AG09309 (cell line): ENCODE measurements at places on chromosomes 3 and 15.
A peak's percentile ranks its signal among the peaks of the same experiment; 100 is the strongest.

GRCh38 chr3:81744366-81744765, 17.1 kb downstream of the GBE1 start:
- peak; percentile 95 for DNase-seq

- no peak for DNase-seq
Observed at GRCh38 chr3:169865176-169865767, 4.5 kb downstream of the LRRC31 start.

- peak; percentile 33 for DNase-seq
Observed at GRCh38 chr3:66336333-66336766, 115.5 kb downstream of the SLC25A26 start.

DNA sequence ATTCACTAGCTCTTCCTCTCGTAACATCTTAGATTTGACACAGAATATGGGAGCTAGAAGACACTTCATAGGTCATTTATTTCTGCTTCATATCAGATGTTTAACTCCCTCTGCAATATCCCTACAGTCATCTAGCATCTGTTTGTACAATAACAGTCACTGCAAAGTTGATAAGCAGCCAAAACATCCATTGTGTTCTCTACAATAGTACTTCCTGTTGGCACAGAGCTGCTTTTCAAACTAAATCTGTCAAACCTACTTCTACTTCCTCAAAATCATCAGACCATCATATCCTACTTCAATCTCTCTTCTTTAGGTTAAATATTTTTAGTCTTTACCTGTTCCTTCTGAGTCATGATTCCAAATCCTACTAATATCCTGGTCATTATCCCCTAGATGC, 233.2 kb downstream of the FGF12 start:
- no peak for DNase-seq

GRCh38 chr3:128383316-128384235, 83.1 kb downstream of the DNAJB8 start:
- no peak for DNase-seq

DNA sequence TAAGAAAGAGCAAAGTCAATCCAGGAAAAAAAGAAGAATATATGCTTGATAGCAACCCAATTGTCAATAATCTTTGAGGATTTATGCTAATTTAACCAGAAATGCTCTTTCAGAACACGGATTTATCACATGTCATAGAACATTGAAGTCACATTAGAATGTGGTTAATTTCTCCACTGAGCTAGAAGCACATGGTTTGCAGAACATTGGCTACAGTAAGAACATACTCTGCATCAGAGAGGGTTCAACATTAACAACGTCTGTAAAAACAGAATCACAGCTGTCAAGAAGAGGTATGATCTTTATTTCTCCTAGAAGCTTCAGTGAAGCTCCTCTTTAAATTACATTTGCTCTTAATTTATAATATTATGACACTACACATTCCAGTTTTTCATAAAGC, 619.7 kb upstream of the AGTR1 start:
- DNase-seq = no peak

- no peak for DNase-seq
Observed at GRCh38 chr15:69929905-69930630, 167.6 kb downstream of the TLE3 start.

DNA sequence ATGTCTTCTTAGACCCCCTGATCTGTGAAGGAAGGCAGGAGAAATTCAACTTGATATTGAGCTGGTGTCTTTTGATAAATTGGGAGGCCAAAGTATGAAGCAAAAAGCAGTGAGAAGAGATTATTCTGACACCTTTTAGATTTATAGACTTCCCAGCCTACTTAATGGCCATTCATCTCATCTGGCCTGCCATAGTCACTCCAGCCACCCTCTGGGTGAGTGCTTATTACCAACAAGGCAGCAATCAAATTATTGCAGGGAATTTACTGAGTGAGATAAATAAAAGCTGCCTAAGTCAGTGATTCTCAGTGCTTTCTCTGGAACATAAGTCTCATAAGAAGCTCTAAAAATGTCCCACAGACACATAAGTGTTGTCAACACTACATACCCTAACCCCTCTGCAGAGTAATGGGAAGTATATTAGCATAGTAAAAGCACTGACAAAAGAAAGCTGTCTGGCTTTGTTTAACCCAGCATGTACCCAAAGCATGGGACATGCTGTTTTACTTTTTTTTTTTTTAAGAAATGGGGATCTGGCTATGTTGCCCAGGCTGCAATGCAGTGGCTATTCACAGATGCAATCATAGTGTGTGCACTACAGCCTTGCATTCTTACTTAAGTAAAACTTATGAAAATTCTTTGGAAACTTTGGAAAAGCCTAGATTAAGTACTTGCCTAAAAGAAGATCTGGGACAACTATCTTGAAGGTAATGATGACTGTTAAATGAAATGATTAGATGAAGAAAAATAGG, 725.3 kb downstream of the TUSC7 start:
- DNase-seq = no peak

DNA sequence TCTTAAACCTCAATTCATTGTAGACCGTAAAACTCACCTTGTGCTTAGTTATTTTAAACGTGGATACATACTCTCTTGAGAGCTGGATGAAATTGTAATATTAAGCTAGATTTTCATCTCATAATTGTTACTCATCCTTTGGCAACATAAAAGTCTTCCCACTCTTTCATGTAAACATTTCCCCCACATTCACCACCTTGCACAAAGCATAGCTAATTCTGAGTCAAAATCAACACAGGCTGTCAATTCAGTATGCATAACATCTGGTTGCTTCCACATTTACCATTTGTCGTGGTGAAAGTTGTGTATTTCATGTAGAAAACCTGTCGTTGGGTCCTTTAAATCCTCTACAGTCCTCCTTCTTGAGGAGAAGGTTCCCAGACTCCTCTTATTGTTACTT, 524.6 kb downstream of the OTOL1 start:
- DNase-seq = no peak

- no peak for DNase-seq
Observed at GRCh38 chr3:116569611-116570010, 124.3 kb upstream of the LSAMP start.

DNA sequence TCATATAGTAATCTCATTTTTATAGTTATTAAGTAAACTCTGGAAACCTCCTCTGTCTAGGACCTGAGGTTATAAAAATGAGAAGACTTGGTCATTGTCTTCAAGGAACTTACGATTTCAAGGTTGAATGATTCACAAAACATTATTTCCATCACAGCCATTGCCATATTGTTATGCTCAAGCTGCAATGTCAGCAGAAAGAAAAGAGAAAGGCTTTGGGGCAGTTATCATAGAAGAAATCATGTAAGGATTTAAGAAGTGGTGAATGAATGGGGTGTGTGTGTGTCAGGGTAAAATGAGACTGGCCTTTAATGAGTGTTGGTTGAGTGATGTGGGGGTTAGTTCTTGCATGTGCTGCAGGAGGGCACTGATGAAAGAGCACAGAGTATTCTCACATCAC, 346.8 kb downstream of the SQOR start:
- no peak for DNase-seq

- DNase-seq = no peak
Observed at GRCh38 chr15:63803106-63803886, 30.5 kb downstream of the HERC1 start.

DNA sequence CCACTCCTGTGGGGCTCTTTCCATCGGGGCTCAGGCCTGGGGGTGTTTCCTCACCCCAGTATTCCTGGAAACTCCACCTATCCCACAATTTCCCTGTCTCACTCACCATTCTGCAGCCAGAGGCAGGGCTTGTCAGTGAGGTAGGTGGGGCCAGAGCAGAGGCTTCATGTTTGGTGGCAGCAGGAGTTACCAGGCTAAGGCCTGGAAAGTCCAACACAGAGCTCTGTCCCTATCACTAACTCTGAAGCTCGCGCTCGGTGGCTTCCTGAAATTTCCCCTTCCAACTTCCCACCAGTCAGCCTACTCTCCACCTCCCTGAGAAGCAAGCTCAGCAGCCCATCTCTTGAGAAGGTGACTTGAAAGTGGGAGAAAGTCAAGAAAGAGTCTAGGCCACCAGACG, 44.2 kb downstream of the CDC25A start:
- DNase-seq = no peak

- no peak for DNase-seq
Observed at GRCh38 chr3:30795176-30795575, 99.3 kb downstream of the GADL1 start.

GRCh38 chr3:45002720-45003119, 23.4 kb upstream of the CLEC3B start:
- no peak for DNase-seq

- no peak for DNase-seq
Observed at GRCh38 chr15:79057050-79057449, 33.5 kb downstream of the RASGRF1 start.

GRCh38 chr3:24972491-24972890, 455.6 kb upstream of the RARB start:
- no peak for DNase-seq

- no peak for DNase-seq
Observed at GRCh38 chr3:80338366-80338765, 570.6 kb upstream of the ROBO1 start.

GRCh38 chr15:32682569-32682968, 35.2 kb upstream of the GREM1 start:
- DNase-seq = peak; percentile 93
